ENCODE measurements at places on chromosomes 7 and 10.
A peak's percentile ranks its signal among the peaks of the same experiment; 100 is the strongest.

GRCh38 chr7:45435846-45436245 is 138.3 kb upstream of the ADCY1 start:
- no peak for DNase-seq

DNA sequence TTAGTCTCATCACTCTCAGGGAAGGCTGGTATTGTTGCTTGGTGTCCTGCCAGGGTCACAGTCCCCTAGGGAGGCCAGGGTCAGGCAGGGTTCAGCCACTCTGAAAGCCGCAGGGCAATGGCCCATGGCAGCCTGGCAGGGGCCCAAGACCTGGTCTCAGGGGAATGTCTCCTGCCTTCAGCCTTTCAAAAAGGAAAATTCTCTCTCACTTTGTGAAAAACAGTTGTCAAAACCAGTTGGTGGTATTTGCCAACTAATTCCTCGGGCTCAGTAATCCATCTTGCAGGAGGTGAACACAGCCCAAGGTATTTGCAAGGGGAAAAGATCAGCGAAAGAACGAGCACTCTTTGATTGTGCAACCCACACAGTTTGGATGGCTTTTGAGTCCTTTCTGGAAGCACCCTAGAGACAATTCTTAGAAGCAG is 101.5 kb downstream of the JCAD start:
- no peak for DNase-seq

- no peak for DNase-seq
Observed at GRCh38 chr7:155188357-155188756, 109.3 kb upstream of the INSIG1 start.

DNA sequence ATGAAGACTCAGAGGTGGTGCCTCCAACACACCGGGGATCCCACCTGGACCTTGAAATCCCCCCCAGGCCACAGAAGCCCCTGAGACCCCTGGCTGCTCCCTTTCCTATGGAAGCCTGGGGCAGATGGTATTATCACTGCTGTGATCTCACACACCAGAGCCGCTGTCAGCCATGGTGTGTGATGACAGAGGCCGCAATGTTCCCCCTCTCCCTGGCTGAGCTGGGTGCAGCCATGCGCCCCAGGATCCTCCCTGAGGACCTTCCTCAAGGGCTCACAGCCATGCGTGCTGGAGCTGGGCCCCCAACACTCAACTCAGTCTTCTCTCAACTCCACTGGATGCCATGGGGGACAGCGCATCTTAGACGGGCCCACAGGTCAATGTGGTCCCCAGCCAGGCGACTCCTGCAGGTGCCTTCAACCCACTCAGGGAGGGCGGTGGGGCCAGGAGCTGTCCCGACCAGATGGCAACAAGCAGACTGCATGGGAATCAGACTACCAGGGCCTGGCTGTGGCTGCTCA is 44.9 kb downstream of the VIPR2 start:
- DNase-seq: peak; percentile 43

- DNase-seq: no peak
Observed at GRCh38 chr10:95503001-95503400, 58.2 kb downstream of the SORBS1 start.

- DNase-seq: peak; percentile 94
Observed at GRCh38 chr10:87635498-87636312, 24.0 kb upstream of the PAPSS2 start.

- no peak for DNase-seq
Observed at GRCh38 chr10:71534568-71535194, 138.0 kb downstream of the CDH23 start.

DNA sequence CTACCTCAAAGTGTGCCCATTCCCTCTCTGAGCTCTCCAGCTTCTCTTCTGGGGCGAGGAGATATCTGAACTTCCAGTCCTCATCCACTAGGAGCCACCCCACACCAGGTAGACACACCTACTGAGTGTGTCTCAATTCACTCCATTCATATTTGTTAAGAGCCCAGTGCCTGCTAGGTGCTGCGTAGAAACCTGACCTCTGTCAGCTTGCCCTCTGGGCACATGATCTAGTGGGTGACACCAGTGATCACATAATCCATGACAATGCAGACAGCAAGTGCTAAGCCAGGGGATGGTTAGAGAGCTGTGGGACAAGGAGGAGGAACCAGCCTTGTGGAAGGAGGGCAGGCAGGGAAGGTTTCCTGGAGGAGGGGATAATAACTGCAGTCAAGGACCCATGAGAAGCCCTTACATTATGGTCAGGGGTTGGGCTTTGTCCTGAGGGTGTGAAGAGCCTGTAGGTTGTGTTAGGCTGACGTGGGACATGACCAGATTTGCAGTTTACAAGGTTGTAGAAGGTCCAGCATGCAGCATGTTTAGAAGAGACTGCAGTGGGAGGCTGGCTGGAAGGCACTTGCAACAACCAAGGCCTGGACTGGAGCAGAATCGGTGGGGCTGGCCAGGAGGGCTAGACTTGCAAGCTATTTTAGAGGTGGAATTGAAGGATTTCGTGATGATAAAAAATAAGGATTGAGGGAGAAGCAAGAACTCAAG is 81.8 kb downstream of the COL13A1 start:
- DNase-seq: no peak

DNA sequence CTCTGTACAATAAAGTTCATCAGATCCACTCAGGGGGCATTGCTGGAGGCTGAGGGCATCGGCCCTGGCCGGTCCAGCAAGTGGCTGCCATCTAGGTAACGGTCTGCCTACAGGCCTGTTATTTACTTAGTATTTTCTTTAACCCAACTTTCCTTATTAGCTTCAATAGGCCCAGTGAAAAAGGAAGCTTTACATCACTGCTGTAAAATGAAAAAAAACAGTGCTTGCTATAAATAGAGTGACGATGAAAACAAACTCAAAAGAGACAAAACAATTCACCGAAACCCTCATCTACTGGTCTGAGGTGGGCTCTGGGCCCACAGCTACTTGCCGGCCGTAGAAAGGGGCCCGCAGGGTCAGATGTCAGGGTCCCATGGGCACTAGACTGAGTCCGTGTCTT is 192.5 kb downstream of the ELFN1 start:
- DNase-seq: no peak

GRCh38 chr10:17122052-17122451 is 7.6 kb downstream of the CUBN start:
- DNase-seq: no peak

- no peak for DNase-seq
Observed at GRCh38 chr10:36494371-36494770, 631.0 kb upstream of the ANKRD30A start.

GRCh38 chr7:27179503-27180430 is 5.3 kb downstream of the HOXA11 start:
- peak; percentile 87 for DNase-seq

GRCh38 chr7:54215424-54215823 is 326.8 kb upstream of the VSTM2A start:
- no peak for DNase-seq

DNA sequence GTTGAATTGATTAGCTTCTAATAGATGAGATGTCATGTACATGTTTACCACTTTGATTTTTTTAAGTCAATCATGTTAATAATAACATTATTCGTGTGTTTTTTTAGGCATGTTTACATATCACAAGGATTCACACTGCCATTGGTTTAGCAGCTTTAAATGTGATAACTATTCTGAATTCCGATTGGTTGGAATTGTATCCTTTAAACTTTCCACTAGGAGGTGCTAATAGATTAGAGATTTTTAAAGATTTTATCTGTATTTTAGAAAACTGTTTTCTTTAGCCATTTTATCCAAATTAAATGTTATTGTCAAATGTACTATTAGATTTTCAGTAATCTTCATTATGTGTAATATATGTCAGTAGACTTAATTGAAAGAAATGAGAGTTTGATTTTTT is 83.2 kb downstream of the HECTD2 start:
- no peak for DNase-seq

DNA sequence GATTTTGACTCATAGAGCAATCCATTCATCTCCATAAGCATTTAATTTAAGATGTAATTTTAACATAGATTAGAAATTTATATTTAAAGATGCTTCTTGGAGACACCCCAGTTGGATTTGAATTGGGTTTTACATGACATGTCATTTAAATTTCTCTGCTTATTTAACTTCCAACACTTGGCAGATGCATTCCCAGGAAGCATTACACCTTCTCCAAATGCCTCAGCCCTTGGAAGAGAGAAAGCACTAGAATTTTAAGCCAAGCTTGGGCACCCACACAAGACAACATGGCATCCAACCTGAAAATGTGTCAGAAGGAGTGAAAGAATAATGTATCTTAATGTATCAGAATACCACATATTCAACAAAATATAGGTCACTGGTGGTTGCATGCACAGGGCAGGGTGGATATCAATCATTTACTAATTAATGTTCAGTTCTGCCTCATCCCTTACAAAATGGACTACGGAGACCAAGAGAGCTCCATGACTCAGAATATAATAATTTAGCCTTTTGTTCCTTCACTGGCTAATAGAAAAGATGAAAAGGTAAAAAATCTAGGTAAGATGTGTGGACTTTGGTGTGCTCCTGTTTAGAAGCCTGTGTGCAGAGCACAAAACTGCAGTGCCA is 541.7 kb upstream of the SORCS1 start:
- no peak for DNase-seq

- DNase-seq: peak; percentile 82
Observed at GRCh38 chr10:71338728-71339495, 19.9 kb downstream of the SLC29A3 start.

DNA sequence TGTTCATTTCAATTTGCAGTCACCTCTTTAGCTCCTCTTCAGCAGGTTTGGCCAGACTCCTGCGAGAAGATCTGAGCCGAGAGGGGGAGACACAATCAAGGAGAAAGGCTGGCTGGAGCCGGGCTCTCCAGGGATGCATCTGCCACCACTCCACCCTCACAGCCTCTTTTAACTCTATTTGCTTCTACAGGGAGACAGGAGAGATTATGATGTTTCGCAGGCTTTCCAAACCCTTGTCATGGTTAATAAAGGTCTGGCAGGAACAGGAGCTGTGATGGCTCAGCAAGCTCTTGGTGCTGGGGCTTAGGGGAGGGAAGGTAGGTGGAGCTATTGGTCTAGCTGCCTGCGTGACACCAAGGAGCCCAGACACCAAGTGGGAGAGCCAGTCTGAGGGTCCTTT is 448.1 kb upstream of the PODXL start:
- DNase-seq: no peak

GRCh38 chr10:46075869-46076268 is 29.8 kb upstream of the MSMB start:
- no peak for DNase-seq

DNA sequence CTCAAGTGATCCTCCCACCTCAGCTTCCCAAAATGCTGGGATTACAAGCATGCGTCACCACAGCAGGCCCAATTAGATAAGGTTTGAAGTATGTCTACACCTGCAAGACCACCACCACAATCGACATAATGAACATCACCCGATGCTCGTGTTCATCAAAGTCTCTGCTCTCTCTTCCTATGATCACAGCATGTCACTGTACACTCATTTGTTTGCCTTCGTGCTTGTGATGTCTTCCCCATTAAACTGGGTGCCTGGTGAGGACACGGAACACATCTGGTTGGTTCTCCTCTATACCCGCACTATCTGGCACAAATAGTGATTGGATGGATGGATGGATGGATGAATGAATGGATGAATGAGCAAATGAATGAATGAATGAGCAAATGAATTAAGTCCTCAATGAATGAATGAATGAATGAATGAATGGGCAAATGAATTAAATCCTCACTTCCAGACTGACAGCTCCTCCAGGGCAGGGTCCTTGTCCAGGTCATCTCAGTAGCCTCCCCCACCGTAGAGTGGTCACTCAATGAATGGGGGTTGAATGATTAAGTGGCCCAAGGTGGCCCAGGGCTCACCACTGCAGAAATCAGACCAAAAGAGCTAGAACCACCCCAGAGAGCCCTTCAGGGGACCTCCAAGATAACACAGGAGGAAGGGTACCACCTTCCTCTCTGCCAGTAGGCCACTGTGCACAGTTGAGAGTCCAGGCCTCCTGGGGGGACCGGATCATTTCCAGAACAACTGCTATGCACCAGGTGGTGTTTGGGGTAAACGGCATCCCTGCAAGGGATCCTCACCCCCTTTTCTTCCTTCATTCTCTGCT is 101.9 kb upstream of the TNRC18 start:
- peak; percentile 78 for DNase-seq

GRCh38 chr10:18516851-18517250 is 134.5 kb downstream of the NSUN6 start:
- no peak for DNase-seq

DNA sequence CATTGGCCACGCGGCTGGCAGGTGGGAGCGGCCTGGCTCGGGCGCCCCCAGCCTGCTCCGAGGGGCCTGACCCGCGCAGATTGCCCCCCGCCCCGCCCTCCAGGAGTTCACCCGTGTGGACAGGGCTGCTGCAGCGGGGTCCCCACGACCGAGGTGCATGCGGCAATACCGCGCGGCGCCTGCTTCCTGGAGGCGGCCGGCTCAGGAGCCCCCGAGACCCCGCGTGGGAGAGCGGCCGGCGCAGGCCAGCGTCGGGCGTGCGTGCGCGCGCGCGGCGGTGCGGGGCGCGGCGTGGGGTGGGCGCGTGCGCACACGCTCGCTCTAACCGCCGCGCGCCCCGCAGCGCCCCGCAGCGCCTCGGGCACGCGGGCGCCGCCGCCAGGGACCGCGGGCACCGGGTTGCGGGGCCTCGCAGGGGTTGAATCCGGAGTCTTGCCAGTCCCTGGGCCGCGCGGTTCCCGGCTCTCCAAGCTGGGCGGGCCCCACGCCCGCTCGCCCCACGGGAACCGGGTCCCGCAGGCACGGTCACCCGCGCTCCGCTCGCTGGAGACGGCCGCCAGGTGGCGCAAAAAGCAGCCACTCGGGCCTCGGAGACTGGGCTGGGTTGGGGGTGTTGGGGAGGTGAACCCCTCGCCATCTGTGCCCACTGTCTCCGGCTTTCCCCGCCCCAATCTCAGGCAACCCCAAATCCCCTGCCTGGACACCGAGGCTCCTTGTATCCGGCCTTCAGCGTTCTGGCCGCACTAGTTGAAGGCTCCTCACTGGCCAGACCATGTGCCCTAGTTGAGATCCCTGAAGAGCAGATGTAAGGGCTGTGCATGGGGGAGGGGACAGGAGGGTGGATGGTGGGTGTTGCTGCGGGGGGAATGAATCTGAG is 1.3 kb upstream of the ACHE start:
- no peak for DNase-seq

DNA sequence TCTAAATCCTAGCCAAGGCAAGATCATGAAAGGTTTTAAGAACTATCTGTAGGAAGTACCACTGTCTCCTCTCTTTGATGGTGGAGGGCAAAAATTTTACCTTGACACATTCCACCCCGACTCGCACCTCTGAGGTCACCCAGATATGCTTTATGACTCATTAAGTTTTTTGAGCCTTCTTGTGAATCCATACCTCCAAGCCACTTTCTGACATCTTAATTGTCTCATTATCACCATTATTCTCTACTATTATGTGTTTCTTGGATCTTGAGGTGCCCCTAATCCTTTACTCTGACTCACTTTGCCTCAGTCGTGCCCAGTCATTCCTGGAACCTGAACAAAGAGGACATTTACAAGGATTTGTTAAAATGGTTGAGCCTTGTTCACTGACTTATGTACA is 146.6 kb downstream of the RAPGEF5 start:
- no peak for DNase-seq

- no peak for DNase-seq
Observed at GRCh38 chr10:17225808-17226207, 2.2 kb upstream of the VIM start.

- no peak for DNase-seq
Observed at GRCh38 chr7:42143711-42144600, 93.1 kb downstream of the GLI3 start.

- peak; percentile 60 for DNase-seq
Observed at GRCh38 chr10:75974080-75974479, 542.7 kb downstream of the LRMDA start.

All from islet precursor cell (in vitro differentiated cells).